ENCODE measurements at places on chromosomes 2 and 18.
A peak's percentile ranks its signal among the peaks of the same experiment; 100 is the strongest.

GRCh38 chr2:159895258-159896065 lies 97.5 kb upstream of the CD302 start:
- H3K4me3 ChIP-seq = no peak overlapping the region
- no peaks in the 10 kb centered on the region for H3K4me1 ChIP-seq
- no peaks in the 10 kb centered on the region for H3K27me3 ChIP-seq
- H3K27ac ChIP-seq = no peak overlapping the region
- no peaks in the 10 kb centered on the region for H3K36me3 ChIP-seq
- no peak for DNase-seq

- no peaks in the 10 kb centered on the region for H3K36me3 ChIP-seq
- H3K27me3 ChIP-seq = no peaks in the 10 kb centered on the region
- H3K4me1 ChIP-seq = peaks cover 4% of the 10 kb centered on the region
- no peak overlapping the region for H3K4me3 ChIP-seq
- no peak for DNase-seq
Measured at GRCh38 chr18:7557973-7558372, 9.1 kb upstream of the PTPRM start.

DNA sequence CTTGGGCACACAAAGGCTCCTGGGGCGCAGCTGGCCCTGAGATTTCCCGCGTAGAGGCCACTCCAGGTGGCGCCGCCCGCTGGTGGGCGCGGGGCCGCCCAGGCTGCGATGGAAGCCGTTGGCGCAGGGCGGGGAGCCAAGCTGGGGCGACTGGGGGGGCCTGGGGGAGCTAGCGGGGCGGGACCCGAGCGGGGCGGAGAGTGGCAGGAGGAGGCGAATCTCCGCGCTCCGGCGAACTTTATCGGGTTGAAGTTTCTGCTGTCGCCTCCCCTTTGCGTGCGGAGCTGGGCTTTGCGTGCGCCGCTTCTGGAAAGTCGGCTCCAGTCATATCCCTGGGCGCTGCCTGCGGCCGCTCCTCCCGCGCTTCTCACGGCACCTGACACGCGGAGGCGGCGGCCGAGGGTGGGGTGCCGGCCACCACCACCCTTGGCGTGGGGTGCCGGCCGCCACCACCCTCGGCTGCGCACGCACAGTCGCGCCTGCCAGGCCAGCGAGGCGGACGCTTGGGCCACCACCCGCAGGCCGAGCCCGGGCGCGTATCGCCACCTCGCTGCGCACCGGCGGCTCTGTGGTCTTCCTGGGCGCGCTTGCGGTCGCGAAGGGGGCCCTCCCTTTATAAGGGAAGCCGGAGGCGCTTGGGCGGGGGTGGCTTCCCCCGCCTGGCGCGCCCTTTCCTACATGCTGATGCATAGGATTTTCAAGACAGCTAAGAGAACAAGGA lies 919 bp upstream of the CYP1B1 start:
- no peak for DNase-seq
- H3K27me3 ChIP-seq = no peaks in the 10 kb centered on the region
- peaks cover 63% of the 10 kb centered on the region for H3K4me1 ChIP-seq
- peak overlapping the region; percentile 82 for H3K27ac ChIP-seq
- H3K36me3 ChIP-seq = no peaks in the 10 kb centered on the region

DNA sequence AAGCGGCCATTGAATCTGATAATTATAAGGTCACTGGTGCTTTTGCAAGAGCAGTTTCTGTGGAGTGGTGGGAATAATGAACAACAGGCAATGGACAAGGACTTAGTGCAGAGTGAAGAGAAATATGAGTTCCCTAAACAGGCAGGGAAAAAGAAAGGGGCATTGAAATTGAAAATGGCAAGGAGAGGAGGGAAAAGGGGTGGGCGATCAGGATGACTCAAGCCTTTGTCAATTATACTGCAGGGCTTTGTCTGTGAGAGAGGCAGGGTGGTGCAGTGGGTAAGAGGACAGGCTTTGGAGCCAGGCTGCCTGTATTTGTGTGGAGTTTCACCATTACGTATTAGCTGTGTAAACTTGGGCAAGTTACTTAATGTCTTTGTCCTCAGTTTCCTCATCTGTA lies 29.5 kb upstream of the PAIP2B start:
- H3K36me3 ChIP-seq = no peaks in the 10 kb centered on the region
- H3K27me3 ChIP-seq = no peaks in the 10 kb centered on the region
- no peak overlapping the region for H3K27ac ChIP-seq

DNA sequence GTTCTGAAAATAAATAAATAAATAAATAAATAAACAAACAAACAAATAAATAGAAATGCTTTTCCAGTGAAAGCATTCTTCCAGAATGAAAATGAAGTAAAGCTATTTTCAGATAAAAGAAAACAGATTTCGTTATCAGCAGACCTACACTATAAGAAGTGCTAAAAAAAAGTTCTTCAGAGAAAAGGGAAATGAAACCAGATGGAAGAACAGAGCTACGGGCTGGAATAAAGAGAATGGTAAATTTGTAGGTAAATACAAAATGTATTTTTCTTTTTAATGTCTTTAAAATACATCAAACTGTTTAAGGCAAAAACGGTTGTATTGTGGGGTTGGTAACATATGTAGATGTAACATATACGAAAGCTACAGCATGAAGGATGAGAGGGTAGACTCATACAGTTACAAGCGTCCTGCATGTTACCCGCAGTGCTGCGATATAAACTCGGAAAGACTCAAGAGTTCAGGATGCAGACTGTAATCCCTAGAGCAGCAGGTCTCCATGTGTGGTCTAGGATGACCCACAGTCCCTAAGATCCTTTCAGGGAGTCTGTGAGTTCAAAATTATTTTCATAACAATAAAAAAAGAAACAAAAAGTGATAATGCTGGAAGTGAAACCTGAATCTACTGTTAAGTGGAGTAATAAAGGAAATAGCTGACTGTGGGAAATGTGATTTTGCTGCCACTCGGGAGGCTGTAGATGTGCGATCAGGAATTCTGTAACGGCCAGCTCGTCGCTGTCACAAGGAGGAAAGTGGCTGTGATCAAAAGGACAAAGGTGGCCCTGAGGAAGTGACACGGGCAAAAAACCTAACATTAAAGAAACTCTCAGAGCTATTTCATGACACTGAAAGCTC lies 5.3 kb upstream of the RAB12 start:
- no peaks in the 10 kb centered on the region for H3K36me3 ChIP-seq
- no peak overlapping the region for H3K27ac ChIP-seq
- no peaks in the 10 kb centered on the region for H3K27me3 ChIP-seq
- H3K4me1 ChIP-seq = peaks cover 12% of the 10 kb centered on the region
- no peak overlapping the region for H3K4me3 ChIP-seq
- DNase-seq = no peak

DNA sequence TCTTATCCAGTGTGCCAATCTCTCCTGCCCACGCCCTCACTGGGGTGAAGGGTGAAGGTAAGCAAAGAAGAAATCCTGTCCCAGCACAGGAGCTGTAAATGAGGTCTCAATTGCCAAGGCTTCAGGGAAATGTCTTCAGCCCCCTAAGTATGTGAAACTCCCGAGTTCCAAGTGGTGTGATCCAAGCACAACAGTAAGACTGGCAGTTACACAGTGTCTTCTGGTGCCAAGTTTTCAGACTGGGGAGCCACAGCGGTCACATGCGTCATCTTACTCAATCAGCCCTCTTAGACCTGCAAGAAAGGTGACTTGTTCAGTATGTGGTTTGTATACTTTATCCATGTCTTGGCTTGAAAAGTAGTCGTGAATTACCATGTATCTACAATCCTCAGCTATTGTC lies 55.0 kb upstream of the SPRED2 start:
- no peaks in the 10 kb centered on the region for H3K27me3 ChIP-seq
- no peaks in the 10 kb centered on the region for H3K36me3 ChIP-seq
- H3K4me3 ChIP-seq = no peak overlapping the region
- H3K27ac ChIP-seq = no peak overlapping the region

- H3K36me3 ChIP-seq = no peaks in the 10 kb centered on the region
- no peak overlapping the region for H3K4me3 ChIP-seq
- H3K4me1 ChIP-seq = no peaks in the 10 kb centered on the region
- DNase-seq = no peak
- no peak overlapping the region for H3K27ac ChIP-seq
Measured at GRCh38 chr2:184611361-184612085, 13.2 kb downstream of the ZNF804A start.

DNA sequence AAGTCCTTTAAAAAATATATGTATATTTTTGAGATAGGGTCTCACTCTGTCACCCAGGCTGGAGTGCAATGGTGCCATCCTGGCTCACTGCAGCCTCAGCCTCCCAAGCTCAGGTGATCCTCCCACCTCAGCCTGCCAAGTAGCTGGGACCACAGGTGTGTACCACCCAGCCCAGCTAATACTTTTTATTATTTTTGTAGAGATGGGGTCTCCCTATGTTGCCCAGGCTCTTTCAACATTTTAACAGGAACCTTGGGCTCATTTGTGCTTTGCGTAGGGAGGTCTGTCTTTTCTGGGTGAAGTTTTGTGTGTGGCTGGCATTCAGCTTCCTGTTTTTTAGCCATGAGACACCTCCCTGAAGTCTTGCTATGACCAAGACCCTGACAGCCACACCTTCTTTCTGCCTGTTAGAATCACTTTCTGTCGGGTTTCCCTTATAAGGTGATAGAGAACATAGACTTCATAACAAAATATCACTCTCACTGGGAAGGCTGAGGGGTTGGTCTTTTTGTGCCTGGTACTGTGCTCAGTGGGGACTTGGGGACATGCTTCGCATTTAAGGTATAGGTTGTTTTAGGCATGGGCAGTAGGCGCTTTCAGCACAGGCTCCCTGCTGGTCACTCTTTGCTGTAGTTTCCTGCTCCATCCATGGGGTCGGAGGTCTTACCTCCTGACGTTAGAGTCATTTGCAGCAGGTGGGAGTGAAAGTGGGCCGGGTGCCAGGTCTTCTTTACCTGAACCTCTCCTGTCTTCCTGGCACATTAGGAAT lies 3.4 kb downstream of the RAB31 start:
- H3K36me3 ChIP-seq = no peaks in the 10 kb centered on the region
- peaks cover 18% of the 10 kb centered on the region for H3K4me1 ChIP-seq
- H3K4me3 ChIP-seq = no peak overlapping the region
- no peaks in the 10 kb centered on the region for H3K27me3 ChIP-seq
- H3K27ac ChIP-seq = peak overlapping the region; percentile 1
- no peak for DNase-seq

DNA sequence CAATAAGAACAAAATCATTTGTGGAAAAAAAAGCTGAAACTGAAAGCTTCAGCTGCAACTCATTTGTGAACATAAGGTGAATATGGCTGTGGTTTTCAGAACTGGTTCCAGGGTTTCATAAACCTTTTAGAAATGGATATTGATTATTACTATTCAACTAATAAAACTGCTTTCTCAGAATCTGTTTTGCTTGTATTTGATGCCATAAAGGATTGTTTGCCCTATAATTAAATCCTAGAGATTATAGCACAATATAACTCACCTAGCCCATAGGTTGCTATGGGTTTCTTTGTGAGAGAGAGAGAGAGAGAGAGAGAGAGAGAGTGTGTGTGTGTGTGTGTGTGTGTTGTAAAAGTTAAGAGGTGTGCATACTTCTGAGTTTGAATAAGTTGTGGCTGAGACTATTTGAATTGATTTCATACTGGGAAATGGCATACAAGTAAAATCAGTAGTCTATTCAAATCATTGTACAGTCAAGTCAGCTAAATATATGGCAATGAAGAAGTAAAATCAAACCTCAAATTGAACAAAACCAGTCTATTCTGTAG lies 339.2 kb downstream of the ARHGAP15 start:
- no peak overlapping the region for H3K4me3 ChIP-seq
- DNase-seq = no peak
- no peaks in the 10 kb centered on the region for H3K36me3 ChIP-seq
- peaks cover 5% of the 10 kb centered on the region for H3K4me1 ChIP-seq

GRCh38 chr18:5534845-5535244 lies 9.0 kb downstream of the EPB41L3 start:
- no peaks in the 10 kb centered on the region for H3K4me1 ChIP-seq
- H3K36me3 ChIP-seq = no peaks in the 10 kb centered on the region
- no peak for DNase-seq
- H3K27me3 ChIP-seq = no peaks in the 10 kb centered on the region
- no peak overlapping the region for H3K4me3 ChIP-seq

GRCh38 chr18:68796936-68797690 lies 767 bp upstream of the CCDC102B start:
- no peaks in the 10 kb centered on the region for H3K36me3 ChIP-seq
- no peaks in the 10 kb centered on the region for H3K4me1 ChIP-seq
- no peak overlapping the region for H3K27ac ChIP-seq
- H3K27me3 ChIP-seq = no peaks in the 10 kb centered on the region

GRCh38 chr2:126788652-126789051 lies 110.0 kb upstream of the TEX51 start:
- H3K36me3 ChIP-seq = no peaks in the 10 kb centered on the region
- H3K27me3 ChIP-seq = peaks cover 28% of the 10 kb centered on the region
- DNase-seq = no peak
- no peak overlapping the region for H3K27ac ChIP-seq
- H3K4me1 ChIP-seq = no peaks in the 10 kb centered on the region

- no peak overlapping the region for H3K4me3 ChIP-seq
- DNase-seq = no peak
- no peaks in the 10 kb centered on the region for H3K36me3 ChIP-seq
- H3K4me1 ChIP-seq = no peaks in the 10 kb centered on the region
Measured at GRCh38 chr2:159454185-159454584, 162.2 kb downstream of the BAZ2B start.

- no peak overlapping the region for H3K4me3 ChIP-seq
- no peak for DNase-seq
- H3K27me3 ChIP-seq = no peaks in the 10 kb centered on the region
- no peaks in the 10 kb centered on the region for H3K4me1 ChIP-seq
- H3K36me3 ChIP-seq = peaks cover 5% of the 10 kb centered on the region
Measured at GRCh38 chr2:216210701-216211540, 101.8 kb downstream of the XRCC5 start.

DNA sequence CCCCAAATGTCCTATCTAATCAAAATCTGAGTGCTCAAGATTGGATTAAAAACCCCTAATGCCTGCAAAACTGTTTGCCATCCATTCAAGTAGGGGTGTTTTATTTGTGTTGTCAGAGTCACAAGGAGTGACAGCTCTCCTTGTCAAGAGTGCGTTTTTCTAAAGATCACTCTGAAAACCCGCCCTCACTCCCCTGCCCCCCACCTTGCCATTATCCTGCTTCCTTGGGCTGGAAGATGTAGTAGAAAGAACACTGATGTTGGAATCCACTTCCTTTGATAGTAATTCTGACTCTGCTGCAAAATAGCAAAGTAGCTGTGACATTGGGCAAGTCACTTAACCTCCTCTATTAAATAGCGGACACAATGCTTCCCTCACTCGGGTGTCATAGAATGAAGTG lies 155.6 kb downstream of the TSN start:
- no peaks in the 10 kb centered on the region for H3K27me3 ChIP-seq
- H3K36me3 ChIP-seq = no peaks in the 10 kb centered on the region
- H3K27ac ChIP-seq = no peak overlapping the region
- no peak overlapping the region for H3K4me3 ChIP-seq
- DNase-seq = no peak
- H3K4me1 ChIP-seq = no peaks in the 10 kb centered on the region

GRCh38 chr18:64791236-64791635 lies 642.3 kb upstream of the LINC00305 start:
- no peak overlapping the region for H3K4me3 ChIP-seq
- DNase-seq = no peak
- H3K27ac ChIP-seq = no peak overlapping the region
- no peaks in the 10 kb centered on the region for H3K4me1 ChIP-seq
- H3K27me3 ChIP-seq = no peaks in the 10 kb centered on the region

GRCh38 chr2:165697748-165698443 lies 96.2 kb downstream of the GALNT3 start:
- H3K36me3 ChIP-seq = no peaks in the 10 kb centered on the region
- no peaks in the 10 kb centered on the region for H3K4me1 ChIP-seq
- no peak overlapping the region for H3K4me3 ChIP-seq
- H3K27ac ChIP-seq = no peak overlapping the region
- no peaks in the 10 kb centered on the region for H3K27me3 ChIP-seq

Data from esophagus squamous epithelium (tissue), 5 donors.